ENCODE measurements at places on chromosomes 1 and 21.

DNA sequence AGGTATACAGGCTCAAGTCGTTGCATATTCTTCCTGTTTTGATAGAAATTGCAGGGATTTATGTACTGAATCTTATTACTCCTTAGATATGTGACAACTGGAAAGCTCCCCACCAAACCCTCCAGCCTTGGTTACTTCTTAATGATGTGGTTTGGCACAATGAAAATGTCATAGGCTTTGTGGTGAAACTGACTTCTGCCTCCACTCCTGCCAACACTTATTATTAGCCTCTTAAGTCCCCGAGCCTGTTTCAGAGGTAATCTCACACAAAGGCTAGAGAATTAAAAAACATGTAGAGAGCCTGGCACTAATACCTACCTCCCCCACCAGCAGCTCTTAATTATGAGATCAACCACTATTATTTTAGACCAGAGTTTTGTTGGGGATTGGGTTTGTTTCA lies 4.2 kb downstream of the COX20 start:
- no peak for DNase-seq

DNA sequence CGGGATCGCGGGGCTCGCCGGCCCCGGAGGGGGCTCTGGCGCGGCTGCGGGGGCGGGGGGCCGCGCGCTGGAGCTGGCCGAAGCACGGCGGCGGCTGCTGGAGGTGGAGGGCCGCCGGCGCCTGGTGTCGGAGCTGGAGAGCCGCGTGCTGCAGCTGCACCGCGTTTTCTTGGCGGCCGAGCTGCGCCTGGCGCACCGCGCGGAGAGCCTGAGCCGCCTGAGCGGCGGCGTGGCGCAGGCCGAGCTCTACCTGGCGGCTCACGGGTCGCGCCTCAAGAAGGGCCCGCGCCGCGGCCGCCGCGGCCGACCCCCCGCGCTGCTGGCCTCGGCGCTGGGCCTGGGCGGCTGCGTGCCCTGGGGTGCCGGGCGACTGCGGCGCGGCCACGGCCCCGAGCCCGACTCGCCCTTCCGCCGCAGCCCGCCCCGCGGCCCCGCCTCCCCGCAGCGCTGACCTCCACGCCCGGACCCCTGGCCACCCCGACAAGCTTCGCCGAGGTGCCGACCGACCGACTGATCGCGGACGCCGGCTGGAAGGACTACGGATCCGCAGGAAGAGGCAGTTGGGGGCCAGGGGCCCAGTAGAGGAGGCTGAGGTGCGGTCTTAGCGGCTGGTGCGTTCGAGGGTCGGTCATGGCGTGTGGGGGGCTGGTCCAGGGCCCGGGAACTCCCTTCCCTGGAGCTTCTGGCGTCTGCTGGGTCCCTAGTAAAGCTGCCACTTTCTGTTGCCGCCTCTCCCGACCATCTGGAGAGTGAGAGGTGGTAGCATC lies 711 bp downstream of the TRNP1 start:
- DNase-seq: no peak

GRCh38 chr21:33033961-33034413 lies 8.3 kb downstream of the OLIG2 start:
- no peak for DNase-seq

GRCh38 chr1:23628951-23629387 lies 62.6 kb upstream of the RPL11 start:
- no peak for DNase-seq

- no peak for DNase-seq
Observed at GRCh38 chr1:2589431-2590232, 3.1 kb downstream of the PRXL2B start.

- DNase-seq: no peak
Observed at GRCh38 chr1:112720800-112721199, 5.7 kb upstream of the PPM1J start.

DNA sequence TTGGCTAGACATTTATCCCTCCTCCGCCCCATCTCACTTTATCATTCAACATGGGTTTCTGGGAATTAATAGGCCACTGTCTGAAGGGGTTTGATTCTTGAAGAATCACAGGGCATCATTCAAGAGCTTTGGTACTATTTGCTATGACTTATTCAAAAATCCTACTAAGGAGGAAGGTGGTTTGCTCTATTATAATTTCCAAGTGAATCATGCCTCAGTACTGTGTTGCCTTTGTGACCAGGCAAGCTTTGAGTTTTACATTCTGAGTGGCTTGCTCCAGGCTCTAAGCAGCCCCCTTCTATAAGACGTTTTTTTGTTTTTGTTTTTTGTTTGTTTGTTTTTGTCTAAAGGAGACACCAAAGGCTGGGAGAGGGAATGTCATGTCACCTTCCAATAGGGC lies 2.6 kb downstream of the C1orf21 start:
- DNase-seq: no peak

DNA sequence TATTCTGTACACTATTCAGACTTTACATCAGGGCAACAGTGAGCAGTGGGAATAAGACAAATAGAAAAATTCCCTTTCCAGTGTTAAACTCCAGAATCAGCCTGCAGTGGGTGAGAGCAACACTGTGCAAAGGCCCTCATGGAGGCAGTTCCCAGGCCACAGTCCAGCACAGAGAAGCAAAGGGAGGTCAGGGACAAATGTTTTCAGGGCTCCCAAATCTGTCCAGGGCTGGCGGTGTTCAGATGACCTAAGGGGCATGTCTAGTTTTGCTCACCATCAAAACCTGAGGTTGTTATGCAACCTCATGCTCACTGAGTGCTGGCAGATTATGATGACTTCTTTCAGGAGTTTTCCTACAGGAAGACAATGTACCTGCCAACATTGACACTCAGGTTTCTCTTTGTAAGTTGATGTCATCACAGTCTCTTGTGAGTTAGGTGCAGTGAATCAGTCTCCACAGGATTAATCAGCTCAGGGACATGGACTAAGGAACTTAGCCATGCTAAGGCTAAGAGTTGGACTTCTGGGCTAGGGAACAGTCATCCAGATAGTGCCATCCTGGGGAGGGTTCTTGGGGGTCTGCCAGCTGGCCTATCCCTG lies 3.6 kb upstream of the LCE5A start:
- DNase-seq: no peak

- DNase-seq: no peak
Observed at GRCh38 chr21:33981391-33982101, 65.9 kb upstream of the ATP5PO start.

GRCh38 chr1:20165522-20165951 lies 20.4 kb upstream of the UBXN10 start:
- no peak for DNase-seq

GRCh38 chr1:119093721-119094120 lies 46.7 kb downstream of the WARS2 start:
- no peak for DNase-seq

GRCh38 chr1:233347338-233347737 lies 19.8 kb downstream of the MAP3K21 start:
- DNase-seq: no peak

All from AG04450 (cell line).